ENCODE measurements at places on chromosomes 12 and 14.

DNA sequence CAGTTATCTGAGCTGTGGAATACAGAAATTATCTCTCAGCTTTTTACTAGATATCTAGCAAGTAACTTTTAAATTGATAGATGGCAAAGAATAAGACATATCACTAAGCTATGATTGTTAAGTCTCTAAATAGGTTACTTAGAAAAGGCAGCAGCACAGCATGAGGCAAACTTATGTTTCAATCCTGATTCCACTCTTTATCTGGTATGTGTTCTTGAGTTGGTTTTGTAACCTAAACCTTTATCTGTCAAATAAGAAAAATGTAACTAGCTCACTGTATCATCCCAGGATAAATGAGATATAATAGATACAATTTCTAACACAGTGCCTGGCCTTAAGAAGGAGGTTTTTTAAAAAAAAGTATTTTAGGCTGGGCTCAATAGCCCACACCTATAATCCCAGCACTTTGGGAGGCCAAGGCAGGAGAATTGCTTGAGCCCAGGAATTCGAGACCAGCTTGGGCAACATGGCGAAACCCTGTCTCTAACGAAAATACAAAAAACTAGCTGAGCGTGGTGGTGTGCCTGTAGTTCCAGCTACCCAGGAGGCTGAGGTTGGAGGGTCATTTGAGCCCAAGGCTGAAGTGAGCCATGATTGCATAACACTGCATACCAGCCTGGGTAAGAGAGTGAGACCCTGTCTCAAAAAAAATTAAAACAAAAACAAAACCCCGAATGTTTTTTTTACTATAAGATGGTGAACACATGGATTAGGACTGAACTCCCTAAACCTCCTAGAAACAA lies 56.8 kb downstream of the HEATR5A start:
- peak; percentile 72 for DNase-seq

GRCh38 chr12:112852810-112853209 lies 54.0 kb upstream of the OAS1 start:
- DNase-seq = no peak

DNA sequence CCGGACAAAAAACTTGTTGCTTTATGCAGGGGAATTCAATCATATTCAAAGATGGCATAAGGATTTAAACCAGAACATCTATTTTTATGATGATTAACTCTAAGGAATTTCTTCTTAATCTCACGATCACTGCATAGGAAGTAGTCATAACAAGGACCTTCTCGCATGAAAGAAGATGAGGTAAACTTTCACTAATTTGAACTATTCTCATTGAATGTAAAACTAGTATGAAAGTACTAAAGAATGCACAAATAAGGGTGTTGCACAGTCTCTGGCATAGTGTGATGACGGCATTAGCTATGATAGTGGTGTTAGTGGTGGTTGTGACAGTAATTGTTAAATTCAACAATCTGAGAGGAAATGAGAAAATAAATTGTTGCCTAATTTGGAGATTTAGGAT lies 280.0 kb downstream of the SLC6A15 start:
- DNase-seq = no peak

GRCh38 chr12:94712815-94713515 lies 62.6 kb upstream of the TMCC3 start:
- no peak for DNase-seq

GRCh38 chr12:11786638-11787365 lies 137.3 kb downstream of the ETV6 start:
- DNase-seq = no peak

GRCh38 chr14:22699801-22700564 lies 55.8 kb upstream of the OR6J1 start:
- DNase-seq = no peak

- DNase-seq = no peak
Measured at GRCh38 chr12:30858471-30858870, 68.1 kb upstream of the TSPAN11 start.

- DNase-seq = no peak
Measured at GRCh38 chr12:130286741-130287440, 50.8 kb upstream of the PIWIL1 start.

DNA sequence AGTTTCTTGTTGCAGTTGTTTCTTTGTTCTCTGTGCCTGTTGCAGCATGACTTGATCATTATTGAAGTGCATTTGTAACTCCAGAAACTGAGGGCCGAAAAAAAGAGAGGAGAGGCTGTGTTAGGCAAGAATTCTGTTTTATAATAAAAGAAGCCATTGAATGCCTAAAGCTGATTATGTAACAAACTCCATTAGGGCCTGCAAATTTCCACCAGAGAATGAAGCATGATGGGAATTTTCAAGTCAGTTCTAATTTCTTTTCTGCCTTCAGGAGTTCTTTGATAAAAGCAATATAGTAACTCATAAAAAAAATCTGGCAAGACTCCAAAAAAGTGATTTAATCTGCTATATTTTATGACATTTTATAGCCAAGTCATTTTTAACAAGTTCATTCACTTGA lies 156.7 kb upstream of the RASSF8 start:
- DNase-seq = no peak

DNA sequence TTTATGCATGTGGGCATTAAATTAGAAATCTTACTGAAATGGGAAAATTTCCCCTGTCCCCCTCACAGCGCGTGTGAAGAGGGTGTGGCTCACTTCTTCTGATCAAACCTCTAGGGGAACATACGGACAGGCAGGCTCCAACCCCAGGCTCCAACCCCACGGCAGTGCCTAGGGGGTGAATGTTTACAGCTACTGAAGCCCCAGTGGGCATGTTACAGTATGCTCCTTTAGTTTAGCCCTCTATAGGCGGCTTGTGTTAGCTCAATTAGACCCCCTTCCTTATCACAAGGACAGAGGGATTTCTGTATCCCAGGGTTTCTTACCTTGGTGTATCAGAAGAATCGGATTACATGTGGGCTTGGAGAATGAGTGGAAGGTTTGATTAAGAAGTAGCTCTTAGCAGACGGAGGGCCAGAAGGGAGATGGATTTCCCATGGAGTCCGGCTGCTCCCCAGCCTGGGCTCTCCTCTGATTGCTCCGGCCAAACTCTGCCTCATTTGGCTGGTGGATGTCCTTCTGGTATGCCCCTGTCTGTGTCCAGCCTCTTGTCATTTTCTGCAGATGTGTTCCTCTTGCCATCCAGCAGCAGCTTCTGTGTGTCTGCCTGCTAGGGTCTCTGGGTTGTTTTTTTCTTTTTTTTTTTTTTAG lies 223.7 kb downstream of the TMTC2 start:
- no peak for DNase-seq

DNA sequence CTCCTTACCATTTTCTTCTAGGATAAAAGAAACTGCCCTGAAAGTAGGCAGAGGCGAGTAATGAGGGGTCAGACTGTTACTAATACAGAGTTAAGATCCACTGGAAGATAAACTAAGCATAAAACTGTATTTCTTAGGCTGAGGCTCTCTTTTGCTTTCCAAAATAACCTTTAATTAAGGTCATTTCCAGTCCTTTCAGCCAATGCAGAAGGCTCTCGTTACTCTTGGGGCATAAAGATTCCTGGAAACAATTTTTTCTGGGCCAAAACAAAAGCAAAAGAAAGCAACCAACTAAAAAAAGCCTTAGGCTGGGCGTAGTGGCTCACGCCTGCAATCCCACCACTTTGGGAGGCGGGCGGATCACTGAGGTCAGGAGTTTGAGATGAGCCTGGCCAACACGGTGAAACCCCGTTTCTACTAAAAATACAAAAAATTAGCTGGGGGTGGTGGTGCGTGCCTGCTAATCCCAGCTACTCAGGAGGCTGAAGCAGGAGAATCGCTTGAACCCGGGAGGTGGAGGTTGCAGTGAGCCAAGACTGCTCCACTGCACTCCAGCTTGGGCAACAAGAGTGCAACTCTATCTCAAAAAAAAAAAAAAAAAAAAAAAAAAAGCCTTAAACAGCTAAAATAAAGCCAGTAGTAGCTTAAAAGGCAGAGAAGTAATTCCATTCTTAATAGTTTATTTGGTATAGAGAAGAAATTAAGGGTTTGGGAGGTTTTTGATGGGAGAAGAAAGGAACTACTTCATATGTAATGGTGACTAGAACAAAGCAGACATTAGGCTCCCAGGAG lies 68.9 kb upstream of the STAC3 start:
- no peak for DNase-seq

DNA sequence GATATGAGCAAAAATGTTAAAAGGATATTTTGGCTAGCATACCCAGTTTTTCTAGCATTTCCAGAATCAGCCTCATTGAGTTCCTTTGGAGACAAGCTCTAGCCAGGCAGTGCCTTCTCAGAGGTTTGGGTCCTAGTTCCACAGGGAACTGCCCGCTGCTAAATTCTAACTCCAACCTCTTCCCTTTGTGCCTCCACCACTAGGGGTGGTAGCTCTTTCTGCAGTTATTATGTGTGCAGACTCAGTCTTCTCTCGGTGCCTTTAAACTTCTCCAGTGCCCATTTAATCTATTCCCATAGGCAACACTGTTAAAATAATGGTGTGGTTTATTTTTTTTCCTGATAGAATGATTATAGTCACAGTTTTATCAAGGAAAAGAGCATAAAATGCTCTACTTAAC lies 21.5 kb upstream of the SLC25A3 start:
- DNase-seq = no peak

- DNase-seq = no peak
Measured at GRCh38 chr14:98919434-98919833, 352.6 kb downstream of the BCL11B start.

- DNase-seq = no peak
Measured at GRCh38 chr14:51993285-51993920, 4.1 kb downstream of the RTRAF start.

DNA sequence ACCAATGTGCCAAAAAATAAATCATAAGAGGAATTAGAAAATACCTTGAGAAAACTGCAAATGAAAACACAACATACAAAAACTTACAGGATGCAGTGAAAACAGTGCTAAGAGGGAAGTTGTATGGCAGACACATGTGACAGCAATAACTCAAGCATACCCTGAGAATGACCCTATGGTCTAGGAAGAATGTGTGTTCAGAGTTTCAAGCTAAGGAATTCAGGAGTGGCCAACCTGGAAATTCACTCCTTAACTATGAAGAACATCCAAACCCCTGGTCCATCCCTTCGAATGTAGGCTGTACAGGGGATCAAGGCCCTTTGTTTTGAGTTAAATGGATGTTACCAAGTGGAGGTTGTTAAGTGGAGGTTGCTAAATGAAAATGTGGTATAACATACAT lies 16.7 kb upstream of the TTC9 start:
- no peak for DNase-seq
